ENCODE measurements at places on chromosomes 2 and 18.

DNA sequence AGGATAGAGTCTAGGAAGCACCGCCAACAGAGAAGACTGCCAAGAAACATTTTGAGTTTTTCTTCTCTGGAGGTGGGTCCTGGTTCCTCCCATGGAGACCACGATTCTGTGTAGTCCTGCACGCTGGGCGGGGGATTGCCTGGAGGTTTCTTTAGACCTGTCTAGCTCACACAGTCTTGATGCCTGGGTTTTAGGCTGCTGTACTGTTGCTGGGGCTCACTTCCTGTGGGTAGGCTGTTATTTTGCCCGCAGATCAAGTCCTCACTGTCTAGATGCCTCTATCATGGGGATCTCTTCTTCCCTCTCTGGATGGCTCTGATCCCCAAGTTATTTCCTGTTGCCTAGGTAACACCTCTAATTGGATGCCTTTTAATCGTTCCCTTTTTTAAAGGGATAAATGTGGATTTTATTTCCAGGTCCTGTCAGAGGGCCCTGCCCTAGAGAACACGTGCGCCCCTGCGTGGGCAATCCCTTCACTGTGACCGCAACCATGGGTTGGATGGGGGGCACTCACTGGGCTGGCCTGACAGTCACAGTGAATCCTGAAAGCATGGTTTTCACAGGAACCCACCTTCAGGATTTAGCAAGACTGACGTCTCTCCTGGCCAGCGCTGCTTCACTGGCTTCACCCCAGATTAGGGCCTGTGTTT lies 115.7 kb downstream of the MSH2 start:
- no peak for DNase-seq

DNA sequence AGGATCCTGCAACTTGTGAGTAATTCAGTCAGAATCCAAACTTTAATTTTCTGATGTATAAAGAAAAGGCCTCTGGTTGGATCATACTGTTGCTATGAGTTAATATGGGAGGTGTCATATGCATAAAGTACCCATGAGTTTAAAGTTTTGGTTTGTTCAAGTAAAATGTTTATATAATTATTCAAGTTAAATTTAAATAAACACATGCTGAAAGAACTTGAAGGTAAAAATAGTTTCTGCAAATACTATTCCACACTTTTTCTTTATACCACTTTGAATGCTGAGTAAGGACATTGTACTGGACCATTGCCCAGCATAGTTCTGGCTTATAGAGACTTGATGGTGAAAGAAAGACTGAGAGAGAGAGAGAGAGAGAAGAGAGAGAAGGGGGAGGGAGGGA lies 30.7 kb downstream of the PKP4 start:
- DNase-seq, result no peak

DNA sequence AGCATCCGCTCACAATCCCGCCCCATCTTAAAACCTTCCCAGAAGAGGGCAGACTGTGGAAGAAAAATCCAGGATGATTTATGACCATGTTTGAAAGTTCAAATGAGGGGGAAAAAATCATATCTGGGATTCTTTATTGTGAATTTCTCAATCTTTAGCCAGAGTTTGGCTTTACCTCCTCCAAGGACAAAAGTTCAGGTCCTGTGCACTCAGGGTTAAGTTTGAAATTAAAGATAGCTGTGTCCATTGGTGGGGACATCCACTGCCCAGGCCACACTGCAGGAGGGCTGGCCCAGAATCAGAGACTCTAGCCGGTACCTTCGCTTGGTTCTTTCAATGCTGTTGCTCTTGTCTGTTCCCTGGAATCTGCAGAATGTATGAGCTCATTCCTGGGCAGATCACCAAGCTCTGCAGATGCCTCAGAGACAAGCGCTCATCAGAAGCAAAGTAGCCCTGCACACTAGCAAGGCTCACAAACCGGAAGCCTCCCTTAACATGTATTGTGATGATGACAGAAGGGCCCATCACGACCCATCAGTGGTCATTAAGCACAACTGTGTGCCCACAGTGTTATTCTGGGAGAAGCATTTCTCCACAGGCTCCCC lies 375.3 kb upstream of the KLHL29 start:
- no peak for DNase-seq

DNA sequence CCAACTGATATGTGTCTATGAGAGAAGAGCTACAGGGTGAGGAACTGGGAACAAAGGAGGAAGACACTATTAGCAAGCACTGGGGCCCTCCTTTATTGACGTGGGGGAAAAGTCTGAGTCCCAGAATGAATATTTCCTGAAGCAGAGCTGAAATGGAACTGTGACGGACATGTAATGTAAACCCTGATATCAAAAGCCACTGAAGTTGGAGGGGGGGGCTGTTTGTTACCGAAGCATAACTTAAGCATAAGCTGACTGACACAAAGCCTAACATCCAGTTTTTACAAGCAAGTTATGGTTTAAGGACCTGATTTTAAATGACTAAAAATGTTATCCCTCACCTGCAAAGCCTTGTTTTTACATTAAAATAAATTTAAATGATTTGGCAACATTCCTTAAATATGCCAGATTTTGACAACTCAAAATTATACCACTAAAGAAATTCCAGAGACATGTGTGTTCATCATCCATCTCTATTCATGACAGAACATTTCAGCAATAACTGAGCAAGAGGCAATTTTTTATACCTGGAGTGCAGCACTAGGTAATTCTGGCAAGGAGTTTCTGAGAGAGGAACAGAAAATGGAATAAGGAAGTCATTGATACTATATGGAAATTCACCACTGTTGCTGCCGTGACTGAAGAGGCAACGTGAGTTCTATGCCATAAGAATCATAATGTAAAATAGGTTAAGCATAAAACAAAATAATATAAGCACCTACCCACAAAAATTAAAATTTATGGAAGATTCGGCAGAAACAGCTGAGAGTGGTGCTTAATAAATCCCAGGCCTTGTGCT lies 186.0 kb downstream of the AFF3 start:
- no peak for DNase-seq

DNA sequence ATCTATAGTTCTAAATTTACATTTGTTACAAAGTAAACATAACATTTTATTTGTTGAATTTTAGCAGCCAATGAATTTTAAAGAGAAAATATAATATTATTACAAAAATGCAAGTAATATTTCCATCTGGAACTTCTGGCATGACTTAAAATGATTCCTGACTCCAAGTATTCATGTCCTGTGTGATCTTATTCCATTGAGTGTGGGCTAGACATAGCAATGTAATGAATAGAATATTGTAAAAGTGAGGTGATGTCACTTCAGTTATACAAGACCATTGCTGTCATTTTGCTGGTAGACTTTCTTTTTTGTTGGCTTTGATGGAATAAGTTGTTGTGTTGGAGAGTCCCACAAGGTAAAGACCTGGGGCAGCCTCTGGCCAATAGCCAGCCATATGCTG lies 912.2 kb upstream of the PIK3C3 start:
- DNase-seq, result no peak

DNA sequence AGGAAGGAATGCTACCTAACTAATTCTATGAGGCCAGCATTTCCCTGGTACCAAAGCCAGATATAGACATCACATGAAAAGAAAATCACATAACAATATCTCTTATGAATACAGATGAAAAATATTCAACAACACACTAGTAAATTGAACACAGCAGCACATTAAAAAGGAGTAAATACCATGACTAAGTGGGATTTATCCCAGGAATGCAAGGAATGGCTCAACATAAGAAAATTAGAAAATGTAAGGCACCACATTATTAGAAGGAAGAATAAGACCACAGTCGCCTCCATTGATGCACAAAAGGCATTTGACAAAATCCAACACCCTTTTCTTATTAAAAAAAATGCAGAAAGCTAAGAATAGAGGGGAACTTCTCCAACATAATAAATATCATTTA lies 133.9 kb downstream of the TTC32 start:
- no peak for DNase-seq

GRCh38 chr2:115163572-115163971 lies 721.1 kb downstream of the DPP10 start:
- DNase-seq, result no peak

DNA sequence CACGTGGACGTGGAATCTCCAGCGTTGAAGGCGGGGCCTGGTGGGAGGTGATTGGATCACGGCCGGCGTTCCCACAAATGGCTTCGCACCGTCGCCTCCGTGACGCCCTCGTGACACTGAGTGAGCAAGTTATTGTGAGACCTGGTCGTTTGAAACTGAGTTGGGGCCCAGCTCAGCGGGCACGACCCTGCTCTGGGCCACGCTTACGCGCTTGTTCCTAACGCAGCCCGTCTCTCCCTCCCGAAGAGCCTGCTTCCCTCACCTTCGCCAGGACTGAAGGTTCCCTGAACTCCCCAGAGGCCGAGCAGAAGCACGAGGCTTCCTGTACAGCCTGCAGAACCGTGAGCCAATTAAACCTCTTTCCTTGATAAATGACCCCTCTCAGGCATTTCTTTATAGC lies 121.8 kb downstream of the RTP5 start:
- no peak for DNase-seq

- DNase-seq, result no peak
Measured at GRCh38 chr2:147689220-147689909, 155.5 kb upstream of the ACVR2A start.

- DNase-seq, result no peak
Measured at GRCh38 chr2:179302764-179303571, 38.3 kb upstream of the SESTD1 start.

DNA sequence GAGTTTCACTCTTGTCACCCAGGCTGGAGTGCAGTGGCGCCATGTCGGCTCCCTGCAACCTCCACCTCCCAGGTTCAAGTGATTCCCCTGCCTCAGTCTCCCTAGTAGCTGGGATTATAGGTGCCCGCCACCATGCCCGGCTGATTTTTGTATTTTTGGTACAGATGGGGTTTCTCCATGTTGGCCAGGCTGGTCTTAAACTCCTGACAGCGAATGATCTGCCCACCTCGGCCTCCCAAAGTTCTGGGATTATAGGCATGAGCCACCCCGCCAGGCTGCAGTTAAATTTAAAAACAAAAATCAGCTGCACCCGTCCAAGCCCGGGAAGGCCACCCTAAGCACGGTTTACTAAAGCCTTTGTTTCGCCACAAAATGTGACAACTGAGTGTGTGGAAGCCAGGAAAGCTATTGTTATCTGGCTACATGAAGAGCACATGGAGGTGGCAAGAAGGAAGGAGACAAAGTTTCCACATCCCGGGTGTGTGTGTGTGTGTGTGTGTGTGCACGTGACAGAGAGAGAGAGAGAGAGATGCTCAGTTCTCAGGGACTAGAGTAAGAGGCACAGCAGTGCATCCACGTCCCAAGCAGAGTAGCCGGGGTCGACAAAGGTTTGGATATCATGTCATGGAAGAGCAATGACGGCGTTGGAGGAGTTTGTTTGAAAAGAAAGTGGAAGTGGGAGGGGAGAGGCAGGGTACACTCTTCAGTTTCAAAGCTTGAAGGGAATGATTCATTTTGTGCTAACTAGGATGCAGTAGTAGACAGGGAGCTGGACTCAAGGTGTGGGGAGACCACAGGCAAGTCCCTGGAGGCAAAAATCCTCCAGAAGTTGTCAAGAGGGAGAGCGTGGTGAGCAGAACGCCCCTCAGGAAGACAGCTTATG lies 20.1 kb downstream of the INPP5D start:
- DNase-seq, result no peak

GRCh38 chr2:216887138-216887537 lies 27.3 kb upstream of the TNP1 start:
- DNase-seq, result no peak

DNA sequence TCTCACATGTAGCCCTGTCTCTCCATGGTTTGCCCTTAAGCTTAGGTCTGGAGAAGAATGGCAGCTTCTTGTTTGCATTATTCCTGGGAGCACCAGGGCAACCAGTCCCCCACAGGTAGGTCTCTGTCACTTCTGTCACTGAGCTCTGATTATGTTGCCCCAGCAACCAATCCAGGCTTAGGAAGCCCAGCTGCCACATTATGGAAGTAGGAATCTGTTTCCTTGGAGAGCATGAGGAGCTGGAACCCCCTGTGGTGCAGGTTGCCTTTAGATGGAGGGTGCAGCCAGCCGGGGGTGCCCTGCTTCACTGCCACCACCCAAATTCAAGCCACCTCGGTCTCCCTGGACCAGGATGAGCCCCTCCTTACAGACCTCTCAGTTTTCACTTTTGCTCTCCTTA lies 4.8 kb downstream of the RESP18 start:
- DNase-seq, result no peak

DNA sequence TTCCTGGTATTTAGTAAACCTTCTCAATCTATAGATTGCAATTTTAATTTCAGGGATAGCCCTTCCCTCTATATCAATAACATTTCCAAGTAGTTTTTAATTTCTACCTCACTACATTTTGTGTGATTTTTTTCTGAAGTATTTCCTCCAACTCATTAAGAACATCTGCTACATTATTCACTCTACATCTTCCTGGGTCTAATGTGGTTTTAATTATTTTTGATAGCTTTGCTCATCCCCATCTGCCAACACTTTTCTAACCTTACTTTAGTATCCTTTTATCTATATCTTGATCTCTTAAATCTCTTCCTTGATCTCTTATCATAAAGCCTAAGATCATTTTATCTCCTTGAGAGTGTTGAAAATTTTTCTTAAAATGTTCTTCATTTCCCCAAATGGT lies 278.3 kb upstream of the CYP26B1 start:
- no peak for DNase-seq

GRCh38 chr2:128422571-128422970 lies 103.9 kb upstream of the HS6ST1 start:
- no peak for DNase-seq

- DNase-seq, result no peak
Measured at GRCh38 chr2:235893129-235893698, 275.0 kb downstream of the GBX2 start.
